ENCODE measurements at places on chromosomes 6 and 20.

- DNase-seq = no peak
Observed at GRCh38 chr20:28562510-28562898, 2695.0 kb upstream of the DEFB115 start.

DNA sequence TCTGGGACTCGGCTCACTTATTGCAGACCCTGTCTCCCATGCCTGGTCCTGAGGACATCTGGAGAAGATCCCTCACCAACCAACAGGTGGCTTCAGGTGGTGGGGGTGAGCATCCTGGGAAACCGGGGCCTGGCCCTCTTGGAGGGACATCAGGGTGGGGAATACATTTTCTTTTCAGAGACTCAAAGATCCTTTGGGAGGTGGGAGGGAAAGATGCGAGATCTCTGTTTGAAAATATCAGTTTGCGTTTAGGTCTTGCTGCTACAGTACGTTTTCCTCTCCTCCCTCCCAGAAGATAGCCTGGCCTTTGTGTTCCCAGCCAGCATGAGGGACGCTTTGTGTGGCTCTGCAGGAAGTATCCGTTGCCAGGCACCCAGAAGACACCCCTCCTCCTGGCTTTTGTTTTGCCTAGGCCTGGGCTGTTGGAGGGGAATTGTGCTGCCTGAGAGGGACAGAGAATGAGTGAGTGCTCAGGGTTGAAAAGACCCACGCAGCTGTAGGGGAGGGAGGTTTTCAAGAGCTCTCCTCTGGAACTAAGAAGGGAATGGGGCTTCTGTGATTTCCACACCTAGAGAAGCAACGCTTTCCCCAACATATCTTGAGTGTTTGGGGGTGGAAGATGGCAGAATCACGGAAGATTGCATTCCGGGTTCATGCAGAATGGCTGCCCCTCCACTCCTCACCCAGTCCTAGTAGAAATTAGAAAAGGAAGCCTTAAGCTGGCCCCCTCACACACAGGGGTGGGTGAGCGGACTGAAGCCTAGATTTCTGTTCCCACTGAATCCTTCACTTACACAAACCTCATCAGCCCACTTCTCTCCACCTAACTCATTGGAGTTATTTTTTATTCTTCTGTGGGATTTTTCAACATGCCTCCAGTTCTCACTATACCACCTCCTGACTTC, 22.0 kb upstream of the SLC2A12 start:
- no peak for DNase-seq

DNA sequence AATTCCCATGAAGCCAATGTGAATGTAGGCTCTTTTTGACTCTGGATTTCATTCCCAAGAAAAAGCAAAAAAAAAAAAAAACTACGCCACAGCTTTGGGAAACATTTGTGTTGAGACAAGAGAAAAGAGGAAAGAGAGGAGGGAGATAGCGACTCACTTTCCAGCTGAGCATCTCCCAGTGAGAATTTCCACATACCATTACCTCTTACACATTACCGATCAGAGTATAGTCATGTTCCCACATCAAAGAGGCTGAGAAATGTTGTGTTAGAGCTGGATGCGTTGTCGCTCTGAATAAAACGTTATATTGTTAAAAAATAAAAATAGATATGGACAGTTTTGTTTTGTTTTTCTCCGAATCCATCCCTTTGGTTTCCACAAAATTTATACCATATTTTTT, 1019.3 kb upstream of the ADGRB3 start:
- DNase-seq = no peak

DNA sequence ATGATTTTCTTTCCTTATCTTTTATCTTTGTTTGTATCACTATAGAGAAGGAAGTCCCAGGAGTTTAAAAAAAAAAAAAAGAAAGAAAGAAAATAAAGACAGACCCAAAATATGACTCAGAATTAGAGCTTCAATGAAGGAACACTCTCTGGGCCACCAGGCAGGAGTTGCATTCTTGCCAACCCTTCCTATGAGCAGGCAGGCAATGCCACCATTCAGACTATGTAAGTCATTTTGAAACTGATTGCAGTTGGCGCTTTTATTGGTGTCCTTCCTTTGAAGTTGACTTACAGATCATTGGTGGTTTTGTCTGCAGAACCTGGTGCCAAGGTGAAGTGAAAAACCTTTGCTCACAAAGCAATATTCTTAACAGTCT, 50.3 kb downstream of the MYB start:
- no peak for DNase-seq

GRCh38 chr20:64058536-64058935, 4.5 kb upstream of the TCEA2 start:
- DNase-seq = no peak

- no peak for DNase-seq
Observed at GRCh38 chr6:13491538-13491937, 4.1 kb upstream of the GFOD1 start.

- DNase-seq = no peak
Observed at GRCh38 chr6:48194596-48195295, 83.7 kb upstream of the PTCHD4 start.

GRCh38 chr6:134331256-134331655, 13.3 kb upstream of the SGK1 start:
- no peak for DNase-seq

DNA sequence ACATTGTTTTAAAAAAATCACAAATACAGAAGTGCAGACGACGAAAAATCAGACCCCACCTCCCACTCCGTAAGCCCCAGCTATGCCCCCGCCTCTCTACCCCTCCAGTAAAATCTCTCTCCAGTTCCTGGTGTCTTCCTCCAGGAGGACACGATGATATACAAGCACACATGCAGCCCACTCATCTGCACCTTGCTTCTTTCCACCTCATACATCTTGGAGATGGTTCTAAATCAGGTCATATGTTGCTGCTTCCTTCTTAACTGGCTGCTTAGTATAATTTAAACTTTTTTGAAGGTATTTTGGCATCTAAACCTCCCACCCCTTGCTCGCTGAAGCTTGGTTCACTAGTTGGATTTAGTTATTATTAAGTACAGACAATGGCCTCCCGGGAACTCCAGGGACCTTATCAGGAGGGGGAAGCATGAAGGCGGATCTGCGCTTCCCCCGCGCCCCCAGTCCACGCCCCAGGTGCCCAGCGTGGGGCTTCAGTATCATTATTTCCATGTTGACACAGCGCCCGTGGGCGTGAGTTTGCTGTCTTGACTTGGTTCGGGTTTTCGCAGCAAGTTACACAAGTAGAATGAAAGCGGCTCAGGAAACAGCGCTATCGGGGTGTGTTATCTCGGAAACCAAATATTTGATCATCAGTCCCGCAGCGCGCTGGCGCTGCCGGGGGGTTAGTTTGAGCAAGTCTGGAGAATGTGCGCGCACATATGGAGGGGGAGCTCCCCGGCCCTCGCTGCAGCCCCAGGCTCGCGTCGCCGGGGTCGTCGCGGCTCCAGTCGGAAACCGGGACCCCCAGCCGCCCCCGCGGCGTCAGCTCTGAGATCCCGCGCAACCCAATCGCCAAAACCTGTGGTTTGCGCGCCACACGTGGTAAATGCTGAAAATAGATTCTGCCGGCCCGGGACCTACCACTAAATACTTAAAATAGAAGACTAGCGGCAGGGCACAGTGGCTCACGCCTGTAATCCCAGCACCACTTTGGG, 2.3 kb downstream of the BMP7 start:
- no peak for DNase-seq

DNA sequence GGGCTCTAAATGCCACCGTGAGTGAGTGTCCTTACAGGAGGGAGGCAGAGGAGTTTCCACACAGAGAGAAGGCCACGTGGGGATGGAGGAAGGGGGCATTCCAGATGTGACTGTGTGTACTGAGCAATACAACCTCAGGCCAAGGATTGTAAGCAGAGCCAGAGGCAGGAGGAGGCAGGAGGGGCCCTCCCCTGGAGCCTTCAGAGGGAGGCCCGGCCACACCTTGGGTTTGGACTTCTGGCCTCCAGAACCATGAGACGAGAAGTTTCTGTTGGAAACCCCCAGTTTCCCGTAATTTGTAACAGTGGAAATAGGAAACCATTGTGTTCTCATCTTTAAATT, 9.3 kb upstream of the KIF25 start:
- no peak for DNase-seq

All from tibial artery (tissue), 4 donors.